Endothelial cell of umbilical vein (primary cell): ENCODE measurements at places on chromosomes 6 and 20. TPM values are rescaled to one million over a fixed set of nuclear protein-coding genes. Genes with fewer than 3 reads are reported as not detected.

DNA sequence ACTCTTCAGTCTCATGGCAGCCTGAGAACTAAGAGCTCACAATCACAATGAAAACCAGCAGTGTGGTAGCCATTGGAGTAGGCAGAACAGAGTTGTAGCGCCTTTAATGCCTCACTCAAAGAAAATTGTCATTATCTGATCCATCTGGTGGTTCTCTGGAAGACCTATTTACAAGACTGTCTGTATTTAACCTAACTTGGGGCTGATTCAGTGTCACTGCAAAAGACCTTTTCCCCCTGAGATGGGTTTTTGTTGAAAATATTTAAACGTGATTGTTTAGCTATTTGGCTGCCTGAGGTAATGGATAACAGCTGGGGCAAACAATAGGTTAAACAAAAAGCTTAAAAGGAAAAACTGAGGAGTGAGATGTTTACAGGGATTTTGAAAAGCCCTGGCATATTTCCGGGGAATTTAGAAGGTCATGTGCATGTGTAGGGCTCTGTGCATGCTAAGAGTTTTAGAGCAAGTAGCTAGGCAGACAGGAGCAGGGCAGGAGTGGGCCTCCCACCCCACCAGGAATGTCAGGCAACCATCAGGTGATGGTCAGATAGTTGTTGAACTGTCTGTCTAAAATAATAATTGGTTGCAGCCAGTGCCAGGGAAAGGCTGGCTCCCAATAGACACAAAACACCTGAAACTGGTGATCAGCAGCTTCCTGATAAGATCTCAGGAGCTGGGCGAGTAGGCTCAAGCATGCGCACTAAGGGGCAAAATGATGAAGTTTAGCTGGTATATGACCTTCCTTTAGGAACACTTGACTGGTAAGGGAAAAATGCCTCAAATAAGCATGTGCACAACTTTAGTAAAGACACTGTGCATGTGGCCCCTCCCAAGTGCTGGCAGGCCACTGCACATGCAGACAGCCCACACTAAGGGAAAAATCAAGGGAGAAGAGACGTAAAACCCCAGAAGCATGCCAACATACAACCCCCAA is 70.8 kb upstream of the AKIRIN2 start:
- DNase-seq, result no peak

GRCh38 chr6:167731731-167732422 is 94.8 kb upstream of the AFDN start:
- DNase-seq, result no peak

GRCh38 chr6:101779051-101779844 is 385.7 kb downstream of the GRIK2 start:
- no peak for DNase-seq

DNA sequence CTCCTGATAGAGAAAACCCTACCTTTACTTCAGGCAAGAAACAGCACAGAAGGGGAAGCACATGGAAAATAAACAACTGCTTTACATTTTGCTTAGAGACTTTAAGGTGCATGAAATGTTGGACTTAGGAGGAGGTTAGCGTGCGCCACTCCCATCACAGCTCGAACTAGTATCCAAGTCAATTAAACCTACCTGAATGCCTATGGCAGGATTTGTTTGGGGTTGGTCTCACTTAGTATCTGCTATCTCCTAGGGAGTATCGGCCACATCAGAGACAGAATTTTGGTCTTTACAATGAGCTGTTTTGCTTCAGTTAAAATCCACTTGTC is 12.0 kb downstream of the CYP24A1 start:
- no peak for DNase-seq

DNA sequence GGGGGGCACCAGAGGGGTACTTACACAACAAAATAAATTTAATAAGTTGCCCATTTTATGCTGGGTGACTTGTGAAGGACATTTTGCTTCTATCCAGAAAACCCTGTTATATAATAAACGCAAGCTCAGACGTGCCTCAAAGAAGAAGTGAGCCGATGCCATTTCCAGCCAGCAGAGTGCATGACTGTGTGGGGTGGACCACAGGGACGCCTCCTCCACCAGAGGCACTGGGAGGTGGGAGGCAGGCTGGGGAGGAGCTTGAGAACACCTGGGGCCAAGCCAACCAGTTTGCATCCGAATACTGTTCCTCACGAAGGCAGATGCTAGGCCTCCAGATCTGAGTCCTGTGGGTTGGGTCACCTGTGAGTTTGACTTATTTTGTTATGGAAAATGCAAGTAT is 363.8 kb downstream of the RNGTT start:
- no peak for DNase-seq

LAMA4 gene
- 629 TPM in 2 replicates for total RNA-seq

- DNase-seq, result peak; percentile 76
These were observed 111.5 kb downstream of the HFE start for GRCh38 chr6:26198722-26199056.

DNA sequence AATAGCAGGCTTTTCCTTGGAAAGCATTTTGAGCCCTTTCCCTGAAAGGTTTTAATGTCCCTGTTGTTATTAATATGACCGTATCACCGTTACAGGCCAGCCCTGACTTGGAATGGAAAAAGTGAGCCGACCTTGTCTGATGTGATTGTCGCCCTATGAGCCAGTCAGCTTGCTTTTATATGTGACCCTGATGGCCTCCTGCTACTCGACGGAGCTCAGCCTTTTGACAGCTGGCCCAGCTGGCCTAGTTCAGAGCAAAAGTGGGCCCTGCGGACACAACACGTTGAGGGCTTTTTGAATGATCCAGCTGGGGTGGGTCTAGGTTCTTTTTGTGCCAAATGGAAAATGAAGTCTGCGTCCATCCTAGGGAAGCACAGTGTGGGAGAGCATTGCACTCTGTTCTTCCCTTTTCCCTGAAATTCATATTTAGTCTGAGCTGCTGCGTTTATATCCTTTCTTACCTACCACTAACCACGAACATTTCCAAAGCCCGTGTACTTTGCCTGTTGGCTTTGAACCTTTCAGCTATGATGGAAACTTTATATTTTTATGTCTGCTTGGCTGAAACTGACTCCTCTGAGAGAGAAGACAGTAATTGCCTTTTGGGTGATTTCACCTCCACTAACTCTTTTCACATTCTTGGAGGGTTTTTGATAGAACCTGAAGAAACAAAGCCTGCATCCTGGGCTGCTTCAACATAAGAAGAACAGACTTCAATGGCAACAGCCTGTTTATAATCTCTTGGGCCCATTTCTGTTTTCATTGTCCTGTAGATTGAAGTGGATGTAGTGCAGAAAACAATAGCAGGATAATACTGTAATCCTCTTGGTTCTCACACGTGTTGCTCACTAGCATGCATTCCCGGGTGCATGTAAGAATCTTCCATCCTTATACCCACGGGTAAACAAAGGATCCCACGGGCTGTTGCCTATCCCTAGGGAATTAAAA is 121.8 kb upstream of the HDGFL1 start:
- DNase-seq, result peak; percentile 88

WFDC5 gene
- total RNA-seq, result not detected in 2 replicates

GRCh38 chr6:117520603-117521395 is 38.3 kb downstream of the DCBLD1 start:
- DNase-seq, result peak; percentile 10

- no peak for DNase-seq
These were observed 29.5 kb upstream of the ELOVL5 start for GRCh38 chr6:53378208-53378607.

TMEM74B gene
- total RNA-seq, result 0.67 and 1.1 TPM in 2 replicates

- DNase-seq, result no peak
These were observed 121.0 kb upstream of the GJE1 start for GRCh38 chr6:142011775-142012174.

DNA sequence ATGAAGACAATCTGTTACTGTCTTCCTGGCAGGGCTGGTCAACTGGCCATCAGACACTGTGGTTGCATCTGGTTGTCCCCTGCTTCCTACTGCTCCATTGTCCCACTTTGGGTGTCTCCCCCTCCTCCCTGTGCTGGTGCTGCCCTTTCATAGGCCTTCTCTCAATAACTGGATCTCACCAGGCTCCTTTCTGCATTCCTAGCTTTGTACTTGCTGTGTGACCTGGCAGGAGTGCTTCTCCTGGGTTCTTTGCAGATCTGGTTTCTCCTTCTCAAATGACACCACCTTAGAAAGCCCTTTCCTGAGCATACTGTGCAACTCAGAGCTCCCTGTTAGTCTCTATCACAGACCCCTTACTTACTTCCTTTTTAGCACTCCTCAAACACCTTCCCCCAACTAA is 223.0 kb downstream of the BCKDHB start:
- DNase-seq, result no peak

DNA sequence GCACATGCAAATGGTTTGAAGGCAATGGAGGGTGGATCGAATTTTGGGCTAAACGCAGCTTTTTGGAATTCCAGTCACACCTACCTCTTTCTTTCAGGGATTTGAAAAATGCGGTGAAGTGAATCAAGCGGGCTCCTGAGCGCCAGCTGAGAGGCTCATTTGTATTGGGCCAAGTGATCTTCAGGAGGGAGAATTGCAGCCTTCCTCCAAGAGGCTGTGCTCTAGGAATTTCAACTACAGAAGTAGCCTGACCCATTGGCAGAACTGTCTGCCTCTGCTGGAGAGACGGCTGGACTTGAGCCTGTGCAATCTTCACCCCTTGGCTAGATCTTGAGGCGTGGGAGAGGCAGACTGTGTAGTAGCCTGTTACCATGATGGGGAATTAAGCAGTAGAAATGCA is 5.7 kb upstream of the TIAM2 start:
- no peak for DNase-seq

DNA sequence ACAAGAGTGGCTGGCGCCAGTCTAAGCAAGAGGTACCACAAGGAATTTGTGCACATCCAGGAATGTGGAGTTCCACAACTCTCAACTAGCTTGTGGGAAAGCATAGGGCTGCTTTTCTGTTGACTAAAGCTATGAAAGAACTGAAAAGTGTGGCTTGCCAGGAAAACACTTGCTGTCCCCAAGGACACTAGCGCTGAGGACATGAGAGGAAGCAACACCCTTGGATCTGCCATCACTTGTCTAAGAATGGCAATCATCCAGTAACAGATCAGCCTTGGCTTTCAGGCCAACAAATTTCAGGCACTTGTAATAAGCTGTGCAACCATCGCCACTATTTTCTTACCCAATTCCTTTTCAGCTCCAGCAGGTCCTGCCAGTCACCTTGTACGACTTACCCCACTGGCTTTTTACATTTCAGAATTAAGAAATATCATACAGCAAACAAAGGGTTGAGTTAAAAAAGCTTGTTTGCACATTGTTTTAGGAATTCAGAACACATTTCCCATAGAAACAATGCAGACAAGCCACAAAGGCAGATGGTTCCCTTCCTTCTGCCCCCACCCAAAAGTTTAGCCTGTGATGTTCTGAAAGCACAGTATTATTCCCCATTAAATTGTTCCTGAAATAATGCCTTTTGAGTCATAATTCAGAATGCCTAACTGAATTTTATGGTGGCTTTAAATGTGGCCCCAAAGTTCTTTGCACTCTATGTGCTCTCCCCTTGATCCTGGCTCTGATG is 57.9 kb upstream of the SSTR4 start:
- no peak for DNase-seq

DNA sequence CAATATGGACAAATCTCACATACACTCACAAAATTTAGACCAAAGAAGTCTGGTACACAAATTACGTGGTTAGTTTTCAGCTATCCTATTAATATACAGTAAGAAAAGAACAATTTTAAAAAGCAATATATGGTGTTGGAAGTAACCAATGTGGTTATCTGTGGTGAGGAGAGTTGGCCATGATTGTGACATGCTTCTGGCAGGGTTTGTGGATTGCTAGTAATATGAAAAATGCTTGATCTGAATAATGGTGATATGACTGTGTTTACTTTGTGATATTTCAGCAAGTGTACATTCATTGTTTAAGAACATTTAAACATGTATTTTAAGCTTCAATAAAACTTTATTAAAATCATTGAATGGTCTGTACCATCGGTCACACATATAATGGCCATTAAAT is 99.1 kb downstream of the ADGB start:
- DNase-seq, result no peak

COL9A3 gene
- 0.60 and 0.76 TPM in 2 replicates for total RNA-seq

GPX5 gene
- not detected in 2 replicates for total RNA-seq

ZNF512B gene
- 25.9 and 30.0 TPM in 2 replicates for total RNA-seq

SLC4A11 gene
- total RNA-seq, result 10.2 and 15.5 TPM in 2 replicates

DNA sequence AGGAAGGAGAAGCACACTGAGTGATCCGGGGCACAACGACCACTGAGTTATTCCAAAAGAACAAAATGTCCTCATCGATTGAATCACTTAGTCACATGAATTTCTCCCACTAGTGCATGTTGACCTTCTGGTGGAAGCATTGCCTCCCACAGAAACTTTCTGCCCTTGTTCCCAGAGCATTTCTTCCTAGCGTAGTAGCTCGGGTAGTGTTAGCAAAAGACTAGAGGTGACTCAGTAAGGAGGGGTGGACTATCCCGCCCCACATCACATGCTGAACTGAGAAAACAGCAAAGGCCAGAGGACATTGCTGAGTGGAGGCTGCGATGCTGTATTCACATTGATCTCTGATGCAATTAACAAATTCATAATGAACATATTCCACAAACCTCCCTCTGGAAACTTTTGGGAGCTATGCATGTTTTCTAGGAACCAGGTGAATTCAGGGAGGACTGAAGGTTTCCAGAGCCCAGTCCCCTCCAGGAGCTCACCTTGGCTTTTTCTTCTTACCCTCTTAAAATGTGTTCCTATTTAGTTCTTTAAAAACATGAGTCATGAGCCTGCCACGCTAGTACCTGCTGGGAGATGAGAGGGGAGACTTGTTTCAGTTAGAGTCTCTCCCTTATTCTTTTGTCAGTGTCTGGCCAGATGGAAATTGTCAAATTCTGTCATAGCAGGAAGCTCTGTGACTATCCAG is 507.9 kb downstream of the CDH26 start:
- no peak for DNase-seq

PMEPA1 gene
- total RNA-seq, result 31.6 and 47.1 TPM in 2 replicates

BPIFA1 gene
- not detected in 2 replicates for total RNA-seq

DNA sequence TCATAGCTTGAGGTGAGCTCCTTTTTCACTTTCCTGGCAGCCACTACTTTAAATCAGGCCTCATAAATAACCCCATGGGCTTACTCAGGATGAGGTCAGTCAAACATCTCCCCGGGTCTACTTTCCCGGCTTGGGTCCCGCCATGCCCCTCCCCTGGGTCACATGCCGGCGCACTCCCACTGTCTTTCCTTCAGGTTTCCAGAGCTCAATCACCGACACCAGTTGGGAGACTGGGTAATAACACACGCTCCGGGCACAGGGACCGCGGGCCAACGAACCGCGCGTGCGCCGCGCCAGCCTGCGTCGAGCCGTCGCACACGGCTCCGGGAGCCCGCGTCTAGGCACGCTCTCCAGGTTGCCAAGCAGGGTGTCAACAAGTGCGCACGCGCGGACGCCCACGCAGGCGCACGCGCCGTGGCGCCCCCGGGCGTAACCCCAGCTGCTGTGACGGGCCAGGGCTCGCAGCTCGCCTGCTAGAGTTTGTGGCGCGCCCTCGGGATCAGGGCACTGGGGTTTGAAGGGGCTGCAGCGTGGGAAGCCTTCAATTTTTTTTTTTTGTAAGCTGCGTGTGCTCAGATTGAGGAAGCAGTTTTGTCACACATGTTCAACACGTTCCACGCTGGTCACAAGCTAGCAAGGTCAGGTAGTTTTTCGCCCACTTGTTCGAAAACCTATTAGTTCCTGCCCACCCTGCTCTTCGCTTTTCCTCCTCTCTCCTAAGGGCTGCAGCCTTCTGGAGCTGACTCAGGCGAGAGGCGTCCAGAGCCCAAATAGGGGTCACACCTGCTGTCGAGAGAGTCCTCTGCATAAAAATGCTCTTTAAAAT is 31.8 kb downstream of the TFAP2B start:
- DNase-seq, result no peak

SLC12A5 gene
- 1.6 and 1.8 TPM in 2 replicates for total RNA-seq

GRCh38 chr20:9884061-9884460 is 45.2 kb upstream of the PAK5 start:
- no peak for DNase-seq

GRCh38 chr6:75155631-75156030 is 50.2 kb downstream of the COL12A1 start:
- DNase-seq, result peak; percentile 44

- peak; percentile 44 for DNase-seq
These were observed 81.0 kb downstream of the ERMARD start for GRCh38 chr6:169832247-169832948.
